SK-N-MC (cell line): ENCODE measurements at places on chromosomes 5 and 9.

- no peak for DNase-seq
These were observed 68.3 kb upstream of the OTULINL start for GRCh38 chr5:14513266-14513665.

DNA sequence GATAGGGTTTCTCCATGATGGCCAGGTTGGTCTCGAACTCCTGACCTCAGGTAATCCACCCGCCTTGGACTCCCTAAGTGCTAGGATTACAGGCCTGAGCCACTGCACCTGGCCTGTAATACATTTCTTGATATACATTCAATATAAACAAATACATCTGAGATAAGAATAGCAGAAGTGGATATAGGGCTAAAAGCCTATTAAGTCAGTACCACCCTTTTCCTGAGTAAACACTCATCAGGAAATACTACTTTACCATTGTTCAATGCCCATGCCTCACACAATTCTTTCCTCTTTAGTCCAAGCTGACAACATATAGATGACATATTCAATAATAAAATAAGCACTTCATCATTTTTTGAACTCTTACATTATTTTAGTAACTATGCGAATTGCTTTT lies 64.8 kb downstream of the MRPS27 start:
- DNase-seq, result no peak

- no peak for DNase-seq
These were observed 26.8 kb downstream of the ASS1 start for GRCh38 chr9:130471411-130472183.

GRCh38 chr5:171782332-171782966 lies 3.2 kb upstream of the SMIM23 start:
- no peak for DNase-seq

- DNase-seq, result no peak
These were observed 70.8 kb upstream of the FAM174A start for GRCh38 chr5:100464418-100464817.

DNA sequence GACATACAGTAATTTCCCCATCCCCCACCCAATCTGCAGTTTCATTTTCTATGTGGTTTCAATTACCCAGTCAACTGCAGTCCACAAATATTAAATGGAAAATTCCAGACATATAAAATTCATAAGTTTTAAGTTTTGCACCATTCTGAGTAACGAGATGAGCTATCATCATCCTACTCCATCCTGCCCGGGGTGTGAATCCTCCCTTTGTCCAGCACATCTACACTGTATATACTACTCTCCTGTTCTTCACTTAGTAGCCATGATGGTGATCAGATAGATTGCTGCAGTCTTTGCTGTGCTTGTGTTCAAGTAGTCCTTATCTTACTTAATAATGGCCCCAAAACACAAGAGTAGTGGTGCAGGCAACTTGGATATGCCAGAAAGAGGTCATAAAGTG lies 11.3 kb downstream of the OXCT1 start:
- no peak for DNase-seq

GRCh38 chr5:69462170-69462569 lies 30.4 kb upstream of the OCLN start:
- DNase-seq, result no peak

- DNase-seq, result no peak
These were observed 219.0 kb downstream of the ZNF608 start for GRCh38 chr5:124527220-124527991.

- DNase-seq, result no peak
These were observed 171.1 kb downstream of the ARHGAP26 start for GRCh38 chr5:142941245-142941644.

DNA sequence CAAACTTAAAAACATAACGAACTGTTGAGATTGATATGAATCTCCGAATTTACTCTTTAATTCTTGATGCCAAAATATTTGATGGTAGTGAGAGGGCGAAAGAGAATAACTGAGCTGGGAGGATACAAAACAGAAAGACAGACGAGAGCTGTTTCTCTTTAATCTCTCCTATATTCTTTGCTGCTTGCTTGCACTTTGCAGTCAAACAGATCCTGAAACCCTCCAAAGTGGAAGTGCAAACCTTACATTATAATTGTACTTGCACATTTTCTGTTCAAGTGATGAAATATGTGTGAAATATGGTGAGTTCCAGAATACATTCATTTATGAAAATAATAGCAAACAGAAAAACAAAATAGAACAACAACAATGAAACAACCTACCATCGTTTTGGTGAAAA lies 63.8 kb downstream of the PAM start:
- no peak for DNase-seq

- DNase-seq, result no peak
These were observed 53.6 kb upstream of the RANBP6 start for GRCh38 chr9:6068983-6069382.

DNA sequence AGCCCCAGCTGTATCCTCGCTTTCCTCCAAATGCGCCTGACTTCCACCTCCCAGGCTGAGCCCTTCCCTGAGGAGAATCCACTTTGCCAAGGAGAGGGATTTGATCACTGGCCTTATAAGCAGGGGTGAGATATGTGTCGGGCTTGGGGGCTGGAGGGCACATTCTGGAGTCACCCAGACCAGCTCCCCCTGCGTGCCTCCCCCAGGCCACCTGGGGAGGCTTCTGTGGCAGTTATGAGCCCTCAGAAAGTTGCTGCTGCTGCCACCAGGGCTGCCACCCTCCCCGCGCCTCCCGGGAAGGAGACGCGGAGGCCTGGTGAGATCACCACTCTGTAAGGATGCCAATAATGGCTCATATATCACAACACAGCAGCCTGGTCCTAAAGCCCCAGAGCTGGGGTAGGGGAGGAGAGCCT lies 211.5 kb downstream of the PAPPA start:
- peak; percentile 6 for DNase-seq

GRCh38 chr9:14007190-14007769 lies 306.7 kb downstream of the NFIB start:
- DNase-seq, result no peak

DNA sequence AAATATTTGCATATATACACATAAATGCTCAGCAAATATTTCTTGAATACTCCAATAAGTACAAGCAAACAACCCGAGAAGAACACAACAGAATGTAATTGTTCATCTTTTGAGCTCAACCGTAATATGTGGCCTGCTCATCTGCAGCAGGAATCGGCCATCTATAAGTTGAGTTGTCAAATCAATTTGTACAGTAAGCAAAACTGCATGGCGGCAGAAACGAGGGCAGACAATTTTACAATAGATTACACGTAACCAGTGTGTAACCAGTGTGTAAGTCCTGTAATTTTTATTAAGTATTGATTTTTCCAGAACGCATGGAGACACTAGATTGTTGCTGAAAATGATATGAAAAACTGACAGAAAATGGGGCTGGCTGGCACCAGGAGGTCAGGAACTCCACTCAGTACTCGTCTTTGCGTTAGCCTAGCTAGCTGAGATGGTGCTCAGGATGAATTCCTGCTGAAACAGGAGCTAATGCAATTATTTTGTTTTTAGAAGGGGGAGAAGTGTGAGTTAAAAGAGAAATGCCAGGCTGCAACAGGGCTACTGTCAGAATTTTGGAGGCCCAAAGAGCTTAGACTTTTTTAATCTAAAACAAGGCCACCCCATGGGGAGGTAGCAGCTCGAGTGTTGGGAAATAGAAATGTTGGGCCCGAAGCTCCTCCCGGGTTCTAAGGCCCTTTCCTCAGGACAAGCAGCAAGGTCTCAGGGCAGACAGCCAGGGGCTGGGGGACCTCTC lies 682 bp downstream of the DHX29 start:
- no peak for DNase-seq

DNA sequence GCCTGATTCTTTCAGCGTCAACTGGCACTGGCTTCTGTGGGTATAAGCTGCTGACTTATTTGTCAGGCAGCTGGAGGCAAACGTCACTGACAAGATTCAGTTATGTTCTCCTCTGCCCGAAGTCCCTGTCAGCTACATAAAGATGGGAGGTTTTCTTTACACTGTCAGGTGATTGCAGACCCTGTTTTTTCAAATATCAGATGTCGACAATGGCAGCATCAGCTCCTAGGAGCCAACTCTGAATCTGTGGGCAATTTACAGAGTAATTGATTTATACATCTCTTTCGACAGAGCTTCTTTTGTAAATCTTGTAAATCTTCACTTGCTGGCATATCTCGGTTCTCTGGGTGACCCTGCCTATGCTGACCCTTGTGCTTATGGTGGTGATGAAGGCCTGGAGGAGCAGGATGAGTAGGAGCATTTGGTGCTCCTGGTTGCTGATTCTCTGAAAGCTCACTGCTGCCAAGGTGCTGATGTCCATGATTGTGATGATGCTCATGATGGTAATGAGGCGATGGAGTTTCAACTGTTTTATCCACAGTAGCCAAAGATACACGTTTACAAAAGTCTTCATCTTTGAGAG lies 10.9 kb downstream of the SELENOP start:
- no peak for DNase-seq

DNA sequence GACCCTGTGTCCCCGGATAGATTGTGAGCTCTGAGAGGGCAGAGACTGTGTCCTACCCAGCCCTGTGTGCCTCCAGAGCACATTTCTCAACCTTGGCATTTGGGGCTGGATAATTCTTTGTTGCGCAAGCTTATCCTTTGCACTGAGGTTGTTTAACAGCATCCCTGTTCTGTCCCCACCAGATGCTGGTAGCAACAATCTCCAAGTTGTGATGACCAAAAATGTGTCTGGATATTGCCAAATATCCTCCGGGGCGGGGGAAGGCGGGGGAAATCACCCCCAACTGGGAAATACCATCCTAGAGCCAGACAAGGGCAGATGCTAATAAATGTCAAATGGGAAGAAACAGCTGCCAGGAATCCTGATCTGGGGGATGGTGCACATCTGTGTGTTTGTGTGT lies 24.0 kb upstream of the TNIP1 start:
- no peak for DNase-seq

GRCh38 chr5:103465891-103466290 lies 96.7 kb downstream of the NUDT12 start:
- no peak for DNase-seq
